ENCODE measurements at places on chromosomes 3 and 15.

DNA sequence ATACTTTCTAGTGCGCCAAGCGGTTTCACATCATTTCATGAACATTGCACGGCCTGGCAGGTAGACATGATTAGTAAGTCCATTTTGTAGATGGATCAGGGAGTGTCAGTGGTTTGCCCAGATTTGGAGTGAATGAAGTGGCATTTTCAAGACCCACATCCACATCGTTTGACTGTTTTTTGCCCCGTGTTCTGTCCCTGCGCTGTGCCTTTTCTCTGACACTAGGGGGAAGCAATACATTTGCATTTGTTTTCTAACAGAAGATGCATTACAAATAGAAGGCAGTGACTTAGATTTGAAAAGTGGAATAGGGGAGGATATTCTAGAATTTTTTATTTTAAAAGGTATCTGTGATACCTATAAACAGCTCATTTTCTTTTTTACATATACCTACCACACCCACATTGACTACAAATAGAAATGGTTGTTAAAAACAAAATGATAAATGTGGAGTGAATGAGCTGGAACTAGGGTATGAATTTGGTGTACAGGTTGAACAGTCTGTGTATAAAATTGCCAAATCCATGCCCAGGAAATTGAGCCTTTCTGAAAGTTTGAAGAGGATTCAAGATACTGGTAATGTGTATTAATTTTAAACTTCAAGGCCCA is 98.0 kb downstream of the USP13 start:
- DNase-seq, result peak; percentile 61

DNA sequence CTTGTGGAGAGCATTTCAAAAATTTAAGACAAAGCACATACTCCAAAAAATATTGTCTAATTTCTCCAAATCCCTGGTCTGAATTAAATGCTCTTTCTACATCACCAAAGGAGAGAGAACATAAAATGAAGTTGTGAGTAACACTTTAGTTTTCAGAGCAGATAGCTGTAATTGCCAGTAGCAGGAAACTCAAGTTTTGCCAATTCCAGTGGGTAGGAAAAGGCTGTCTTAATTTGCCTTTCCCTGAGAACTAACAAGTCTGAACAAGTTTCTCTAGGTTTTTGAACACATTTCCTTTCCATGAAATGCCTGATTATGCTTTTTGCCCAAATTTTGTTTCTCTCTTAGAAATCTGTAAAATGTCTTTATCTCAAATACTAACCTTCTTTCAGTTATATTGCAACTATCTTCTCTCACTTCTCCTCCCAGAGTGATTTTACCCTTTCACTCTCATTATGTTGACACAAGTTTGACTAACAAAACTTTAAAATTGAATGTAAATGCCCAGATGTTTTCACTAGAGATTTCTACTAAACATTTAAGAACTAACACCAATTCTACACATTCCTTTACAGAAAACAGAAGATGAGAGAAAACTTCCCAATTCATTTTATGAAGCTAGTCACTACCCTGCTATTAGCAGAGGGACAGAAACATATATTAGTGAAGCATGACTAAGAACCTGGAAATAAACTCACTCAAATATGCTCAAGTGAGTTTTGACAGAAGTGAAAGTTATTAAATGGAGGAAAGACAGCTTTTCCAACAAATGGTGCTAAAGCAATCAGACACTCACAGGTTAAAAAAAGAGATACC is 38.4 kb downstream of the RFX7 start:
- no peak for DNase-seq

GRCh38 chr3:162780313-162780712 is 1283.7 kb downstream of the OTOL1 start:
- DNase-seq, result peak; percentile 43

DNA sequence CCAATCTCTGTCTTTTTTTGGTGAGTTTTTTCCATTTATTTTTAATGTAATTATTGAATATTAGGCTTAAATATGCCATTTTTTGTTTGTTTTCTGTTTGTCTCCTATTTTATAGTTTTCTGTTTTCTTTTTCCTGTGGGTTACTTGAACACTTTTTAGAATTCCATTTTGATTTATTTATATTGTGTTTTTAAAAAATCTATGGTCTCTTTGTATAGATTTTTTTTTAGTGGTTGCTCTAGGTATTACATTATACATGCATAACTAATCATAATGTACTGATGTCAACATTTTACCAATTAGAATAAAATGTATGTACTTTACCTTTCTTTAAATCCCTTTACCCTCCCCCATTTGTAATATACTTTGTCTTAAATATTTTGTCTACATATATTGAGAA is 56.2 kb downstream of the RASA2 start:
- no peak for DNase-seq

DNA sequence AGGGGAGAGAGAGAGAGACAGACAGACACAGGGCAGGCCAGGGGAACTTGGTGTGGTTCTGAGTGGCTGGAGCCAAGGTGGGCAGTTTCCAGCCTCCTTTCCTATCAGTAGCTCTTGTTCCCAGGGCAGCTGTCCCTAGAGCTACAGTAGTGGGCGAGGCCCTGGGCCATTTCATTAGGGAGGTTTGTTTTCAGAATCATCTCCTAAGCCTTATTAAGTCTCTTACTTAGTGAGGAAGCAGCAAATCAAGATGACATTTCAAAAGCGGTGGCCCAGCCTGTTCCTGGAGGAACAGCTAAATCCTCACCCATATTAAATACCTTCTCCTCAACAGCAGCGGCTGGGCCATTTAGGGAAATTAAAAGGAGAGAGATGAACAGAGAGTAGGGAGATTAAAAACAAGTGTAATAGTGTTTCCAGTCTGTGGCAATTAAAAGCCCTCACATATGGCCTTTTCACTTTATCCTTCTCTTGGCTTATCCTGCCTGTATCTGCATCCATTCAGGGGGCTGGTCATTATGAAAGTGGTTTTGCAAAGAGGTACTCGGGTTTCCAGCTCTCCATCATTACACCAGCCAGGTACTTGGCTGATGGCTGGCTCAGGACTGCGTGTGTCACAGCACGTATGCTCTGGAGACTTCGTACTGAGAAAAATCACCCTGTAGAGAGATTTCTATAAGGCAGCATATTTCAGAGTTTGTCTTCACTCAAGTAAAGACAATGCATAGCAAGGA is 91.9 kb upstream of the PRR23C start:
- no peak for DNase-seq

- DNase-seq, result no peak
These were observed 736.5 kb upstream of the CFAP20DC start for GRCh38 chr3:59786374-59786773.

- DNase-seq, result no peak
These were observed 272.1 kb downstream of the OXSM start for GRCh38 chr3:26061947-26062346.

DNA sequence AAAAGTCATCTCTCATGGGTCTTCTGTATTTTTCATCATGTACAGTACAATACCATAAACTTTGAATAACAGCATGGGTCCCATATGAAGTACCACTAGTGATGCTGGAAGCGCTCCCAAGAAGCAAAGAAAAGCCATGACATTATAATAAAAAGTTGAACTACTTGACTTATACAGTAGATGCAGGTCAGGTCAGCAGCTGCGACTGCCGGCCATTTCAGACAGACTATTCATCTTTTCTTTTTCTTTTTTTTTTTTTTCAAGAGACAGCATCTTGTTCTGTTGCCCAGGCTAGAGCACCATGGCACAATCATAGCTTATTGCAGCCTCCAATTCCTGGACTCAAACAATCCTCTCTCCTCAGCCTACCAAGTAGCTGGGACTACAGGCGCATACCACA is 10.2 kb downstream of the RAF1 start:
- DNase-seq, result no peak

DNA sequence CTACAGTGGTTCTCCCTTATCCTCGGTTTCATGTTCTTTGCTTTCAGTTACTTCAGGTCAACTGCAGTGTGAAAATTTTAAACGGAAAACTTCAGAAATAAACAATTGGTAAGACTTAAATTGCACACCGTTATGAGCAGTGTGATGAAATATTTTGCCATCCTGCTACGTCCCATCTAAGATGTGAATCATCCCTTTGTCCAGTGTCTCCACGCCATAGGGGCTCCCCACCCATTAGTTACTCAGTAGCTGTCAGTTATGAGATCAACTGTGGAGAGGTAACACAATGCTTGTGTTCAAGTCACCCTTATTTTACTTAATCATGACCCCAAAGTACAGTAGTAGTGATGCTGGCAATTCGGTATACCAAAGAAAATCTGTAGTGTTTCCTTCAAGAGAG is 47.4 kb downstream of the TJP1 start:
- no peak for DNase-seq

DNA sequence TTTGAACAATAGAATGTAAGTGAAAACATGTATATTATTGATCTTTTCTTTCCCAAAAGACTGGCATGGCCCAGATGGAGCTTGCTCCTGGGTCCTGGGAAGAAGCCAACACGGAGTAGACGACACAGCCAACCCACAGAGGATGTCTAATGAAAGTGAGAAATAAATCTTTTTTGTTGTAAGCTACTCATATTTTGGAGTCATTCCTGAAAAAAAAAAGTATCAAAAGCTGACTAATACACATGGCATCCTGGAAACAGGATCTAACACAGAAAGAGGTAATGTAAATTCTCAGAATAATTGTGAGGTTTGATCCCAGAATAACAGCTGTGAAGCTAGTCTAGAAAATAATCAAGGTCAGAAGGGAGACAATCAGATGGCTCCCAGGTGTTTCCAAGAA is 12.6 kb upstream of the FRMD5 start:
- no peak for DNase-seq

GRCh38 chr3:127739347-127740135 is 66.8 kb downstream of the ABTB1 start:
- no peak for DNase-seq

GRCh38 chr3:55332176-55332575 is 154.9 kb downstream of the WNT5A start:
- DNase-seq, result no peak

- DNase-seq, result peak; percentile 70
These were observed 12.2 kb downstream of the ALG1L2 start for GRCh38 chr3:130093741-130094391.

GRCh38 chr3:7015683-7016440 is 154.9 kb downstream of the GRM7 start:
- no peak for DNase-seq

DNA sequence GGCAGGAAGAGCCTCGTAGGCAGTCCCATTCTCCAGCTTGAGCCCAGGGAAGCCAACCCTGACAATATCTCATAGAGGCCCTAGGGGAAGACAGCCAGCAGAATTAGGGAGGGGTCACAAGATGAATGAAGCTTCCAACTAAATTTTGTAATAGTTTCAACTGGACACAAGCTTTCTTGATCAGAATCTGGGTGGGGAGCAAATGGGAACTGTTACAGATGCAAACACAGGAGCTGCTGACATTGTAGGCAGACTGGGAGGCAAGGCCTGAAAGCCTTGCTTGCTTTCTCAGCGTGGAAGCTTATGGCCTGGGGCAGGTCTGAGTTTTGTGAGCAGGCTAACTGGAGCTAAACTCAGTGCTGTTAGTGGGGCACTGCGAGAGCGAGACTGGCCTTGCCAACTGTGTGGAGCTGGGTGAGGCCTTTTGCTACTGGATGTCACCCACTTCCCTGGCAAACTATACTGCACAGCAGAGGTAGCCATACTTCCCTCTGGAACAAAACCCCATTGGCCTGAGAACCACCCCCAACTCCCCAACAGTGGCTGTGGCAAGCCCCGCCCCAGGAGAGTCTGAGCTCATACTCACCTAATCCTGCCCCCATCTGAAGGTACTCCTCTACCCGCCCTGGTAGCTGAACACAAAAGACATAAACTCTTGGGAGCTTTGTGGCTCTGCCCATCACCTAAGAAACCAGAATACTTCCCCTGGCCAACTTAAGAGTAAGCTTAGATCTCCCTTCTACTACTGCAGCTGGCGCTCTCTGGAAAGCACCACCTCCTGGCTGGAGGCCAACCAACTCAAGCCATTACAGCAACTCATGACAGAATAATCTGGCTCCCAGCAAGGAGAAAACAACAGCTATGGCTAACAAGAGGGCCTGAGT is 42.9 kb downstream of the CFAP20DC start:
- peak; percentile 18 for DNase-seq

DNA sequence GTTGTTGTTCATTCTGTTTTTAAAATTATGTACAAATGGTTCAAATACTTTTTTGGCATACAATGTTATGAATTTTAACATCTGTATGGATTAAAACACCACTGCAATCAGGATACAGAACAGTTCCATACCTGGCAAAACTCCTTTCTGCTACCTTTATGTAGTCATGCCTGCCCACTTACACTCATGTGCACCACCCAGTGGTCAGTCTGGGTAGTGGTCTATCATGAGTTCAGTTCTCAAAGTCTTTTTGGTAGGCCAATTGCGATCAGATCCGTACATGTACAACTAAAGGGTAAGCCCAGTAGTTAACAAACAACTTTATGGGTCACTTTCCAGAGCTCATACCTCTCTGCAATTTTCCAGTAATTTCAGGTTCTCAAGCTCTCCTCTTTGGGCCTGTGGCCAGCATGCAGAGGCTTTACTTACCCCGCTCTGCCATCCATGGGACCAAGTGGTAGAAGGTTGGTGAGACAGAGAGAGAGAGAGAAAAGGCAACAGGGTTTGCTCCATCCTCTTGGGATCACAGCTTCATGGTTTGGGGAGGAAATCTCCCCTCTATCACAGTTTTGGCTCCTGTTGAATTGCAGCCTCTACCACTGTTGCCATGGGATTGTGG is 63.9 kb upstream of the FAM98B start:
- peak; percentile 77 for DNase-seq

- no peak for DNase-seq
These were observed 192.8 kb upstream of the TTC14 start for GRCh38 chr3:180409170-180409569.

DNA sequence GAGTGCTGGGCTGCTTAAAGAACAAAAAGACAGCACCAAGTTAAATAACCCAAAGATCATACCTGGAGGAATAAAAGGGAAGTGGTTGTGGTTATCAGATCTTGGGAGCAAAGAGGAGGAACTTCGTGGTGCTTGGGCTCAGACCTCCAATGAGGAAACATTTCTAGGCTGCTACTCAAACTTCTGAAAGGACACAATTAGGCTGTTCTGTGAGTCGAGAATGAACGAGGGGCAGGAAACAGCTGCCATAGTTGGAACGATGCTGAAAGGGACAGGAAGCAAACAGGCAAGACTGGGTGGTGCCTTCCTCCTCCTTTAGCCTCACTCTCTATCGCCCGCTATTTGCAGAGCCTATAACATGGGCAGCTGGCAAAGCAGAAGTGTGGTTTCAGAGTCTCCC is 276.3 kb upstream of the ARRDC4 start:
- peak; percentile 10 for DNase-seq

GRCh38 chr15:37096558-37097143 is 3.7 kb downstream of the MEIS2 start:
- DNase-seq, result no peak

GRCh38 chr15:90530250-90531051 is 728 bp downstream of the CRTC3 start:
- DNase-seq, result peak; percentile 54

DNA sequence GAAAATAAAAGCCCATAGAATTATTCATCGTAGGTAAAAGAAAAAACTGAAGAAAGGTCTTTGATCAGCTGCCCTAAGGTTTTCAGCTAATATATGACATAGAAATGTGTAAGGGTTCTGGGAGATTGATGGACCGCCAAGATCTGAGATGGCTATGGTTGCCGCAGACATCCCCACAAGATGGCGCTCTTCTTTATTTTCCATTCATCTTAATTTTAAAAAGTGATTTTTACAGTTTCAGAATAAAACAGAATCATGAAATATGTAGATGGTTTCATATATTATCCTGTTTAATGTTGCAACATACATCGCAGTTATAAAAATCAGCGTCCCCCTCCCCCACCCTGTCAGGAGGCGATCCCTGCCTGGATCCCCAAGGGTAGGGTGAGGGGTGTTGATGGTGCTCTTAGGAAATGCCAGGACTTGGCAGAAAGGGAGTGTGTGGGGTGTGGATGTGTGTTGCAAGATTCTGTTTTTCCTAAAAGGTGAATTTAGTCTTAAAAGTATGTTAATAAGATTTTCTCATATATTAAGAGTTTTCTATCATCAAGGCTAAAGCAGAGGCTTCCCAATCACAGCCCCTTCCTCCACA is 68.8 kb downstream of the ANXA2 start:
- peak; percentile 64 for DNase-seq

All from hematopoietic multipotent progenitor cell treated with erythropoietin and hydrocortisone succinate and interleukin-3 and kit ligand, for 6 days (in vitro differentiated cells).